ENCODE measurements at places on chromosomes 7 and 10.

DNA sequence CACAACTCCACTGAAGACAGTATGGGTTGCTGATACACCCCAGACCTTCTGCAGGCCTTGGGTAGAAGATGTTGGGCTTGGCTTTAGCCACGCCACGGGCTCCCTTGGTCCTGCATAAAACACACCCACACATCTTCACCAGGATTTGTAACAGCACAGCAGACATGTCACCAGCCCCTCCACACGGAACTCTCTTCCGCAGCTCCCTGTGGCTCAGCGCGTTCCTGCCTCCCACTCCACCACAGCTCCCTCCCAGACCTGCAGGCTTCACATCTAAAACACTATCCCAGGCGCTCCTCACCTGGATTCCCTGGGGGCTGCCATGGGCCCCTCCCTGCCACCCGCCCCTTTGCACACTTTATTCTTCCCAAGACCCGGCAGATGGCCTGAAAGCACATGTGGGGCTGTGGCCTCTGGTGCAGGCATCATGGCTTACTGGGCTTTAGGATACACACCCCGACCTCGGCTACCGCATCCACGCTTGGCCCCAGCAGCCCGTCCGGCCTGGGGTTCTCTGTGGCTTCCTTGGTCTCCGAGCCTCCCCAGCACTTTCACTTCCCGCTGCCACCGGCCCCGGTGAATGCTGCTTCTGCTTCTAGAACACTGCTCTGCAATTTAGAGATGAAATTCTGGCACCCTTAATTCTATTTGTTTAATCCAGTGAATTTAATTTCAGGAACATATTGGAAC lies 432.9 kb downstream of the DNAJB6 start:
- DNase-seq = no peak

DNA sequence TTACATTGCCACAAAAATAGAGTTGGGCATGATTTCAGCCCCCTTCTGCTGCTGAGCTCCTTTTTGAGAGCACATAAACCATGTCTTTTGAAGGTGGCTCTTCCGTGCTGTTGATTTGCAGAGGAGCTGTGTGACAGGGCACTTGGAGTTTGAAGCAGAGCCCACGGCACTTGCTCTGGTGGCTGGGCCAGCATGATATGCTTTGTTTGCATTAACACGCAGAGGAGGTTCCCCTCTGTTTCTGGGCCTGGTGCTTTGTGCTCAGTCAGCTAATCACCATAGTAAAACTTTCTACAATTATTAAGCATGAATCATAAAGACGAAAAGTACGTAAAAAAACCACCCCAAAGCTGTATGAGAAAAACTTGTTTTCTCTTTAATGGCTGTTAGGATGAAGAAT lies 40.1 kb downstream of the RBM33 start:
- no peak for DNase-seq

- no peak for DNase-seq
Observed at GRCh38 chr7:143505838-143506237, 28.2 kb downstream of the TAS2R41 start.

- no peak for DNase-seq
Observed at GRCh38 chr7:24926623-24927524, 53.1 kb downstream of the OSBPL3 start.

GRCh38 chr10:124086787-124087671 lies 6.4 kb downstream of the CHST15 start:
- DNase-seq = no peak

- no peak for DNase-seq
Observed at GRCh38 chr10:44463511-44464121, 78.7 kb upstream of the CXCL12 start.

DNA sequence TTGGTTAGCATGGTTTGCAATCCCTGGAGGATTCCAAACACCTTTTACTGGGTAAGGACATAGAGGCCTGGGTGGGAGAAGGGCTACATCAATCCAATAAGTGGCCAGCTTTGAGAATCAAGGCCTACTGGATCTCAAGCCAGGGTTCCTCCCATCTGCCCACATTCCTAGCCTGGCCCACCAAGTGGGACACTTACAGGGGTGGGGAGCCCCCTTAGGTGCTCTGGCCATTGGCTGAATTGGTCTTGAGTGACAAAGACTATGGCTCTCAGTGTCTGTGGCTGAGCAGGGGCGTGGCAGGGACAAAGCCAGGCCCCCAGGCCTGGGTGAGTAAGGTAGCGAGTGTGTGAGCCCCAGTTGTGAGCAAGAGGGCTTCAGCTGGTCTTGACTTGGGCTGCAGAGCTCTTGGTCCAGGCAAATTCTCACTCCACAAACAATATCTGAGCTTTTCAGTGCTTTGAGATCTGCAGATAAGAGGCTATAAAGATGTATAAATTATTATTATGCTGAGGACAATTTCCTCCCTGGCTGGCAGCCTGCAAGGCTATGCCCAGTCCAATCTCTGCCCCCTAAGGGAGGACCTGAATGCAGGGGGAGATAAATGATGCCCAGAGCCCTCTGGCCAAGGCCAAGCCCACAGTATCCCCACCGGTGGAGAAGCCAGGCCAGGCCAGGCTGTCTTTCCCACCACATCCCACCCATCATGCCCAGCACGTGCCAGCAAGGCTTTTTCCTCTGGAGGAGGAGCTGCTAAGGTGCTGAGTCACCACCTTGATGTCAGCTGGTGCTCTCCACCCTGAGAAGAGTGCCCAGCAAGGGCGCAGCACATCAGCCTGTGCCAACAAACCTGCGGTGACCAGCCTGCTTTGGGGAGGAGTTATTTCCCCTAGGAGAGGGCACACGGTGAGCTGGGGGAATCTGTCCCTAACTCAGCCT lies 80.7 kb upstream of the DUSP5 start:
- DNase-seq = no peak

- DNase-seq = no peak
Observed at GRCh38 chr10:127649642-127650041, 87.3 kb upstream of the FOXI2 start.

- no peak for DNase-seq
Observed at GRCh38 chr10:114634609-114634979, 23.5 kb downstream of the ABLIM1 start.

DNA sequence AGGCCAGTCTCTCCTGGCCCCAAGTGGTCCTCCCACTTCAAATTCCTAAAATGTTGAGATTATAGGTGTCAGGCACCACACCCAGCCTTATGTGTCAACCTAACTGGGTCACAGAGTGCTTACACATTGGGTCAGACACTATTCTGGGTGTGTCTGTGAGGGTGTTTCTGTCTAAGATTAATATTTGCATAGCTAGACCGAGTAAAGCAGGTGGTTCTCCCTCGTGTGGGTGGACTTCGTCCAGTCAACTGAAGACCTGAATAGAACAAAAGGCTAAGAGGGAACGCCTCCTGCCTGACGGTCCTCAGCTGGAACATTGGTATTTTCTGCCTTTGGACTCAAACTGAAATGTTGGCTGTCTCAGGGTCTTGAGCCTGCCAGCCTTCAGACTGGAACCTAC lies 11.5 kb downstream of the PPIF start:
- DNase-seq = peak; percentile 24

DNA sequence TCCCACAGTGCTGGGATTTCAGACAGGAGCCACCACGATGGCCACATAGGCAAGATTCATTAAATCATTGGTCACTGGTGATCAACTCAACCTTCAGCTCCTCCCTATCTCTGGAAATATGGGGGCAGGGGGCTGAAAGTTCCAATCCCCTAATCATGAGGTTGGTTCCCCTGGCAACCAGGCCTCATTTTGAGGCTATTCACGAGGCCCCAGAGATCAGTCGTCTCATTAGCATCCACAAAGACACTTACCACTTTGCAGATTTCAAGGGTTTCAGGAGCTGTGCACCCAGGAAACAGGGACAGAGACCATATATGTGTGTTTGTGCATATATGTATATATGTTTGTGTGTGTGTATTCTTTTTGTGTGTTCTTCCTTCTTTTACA lies 7.7 kb upstream of the GUSB start:
- DNase-seq = no peak

GRCh38 chr7:78673272-78673671 lies 780.2 kb downstream of the MAGI2 start:
- no peak for DNase-seq

- DNase-seq = no peak
Observed at GRCh38 chr7:151069841-151070573, 10.6 kb downstream of the FASTK start.

DNA sequence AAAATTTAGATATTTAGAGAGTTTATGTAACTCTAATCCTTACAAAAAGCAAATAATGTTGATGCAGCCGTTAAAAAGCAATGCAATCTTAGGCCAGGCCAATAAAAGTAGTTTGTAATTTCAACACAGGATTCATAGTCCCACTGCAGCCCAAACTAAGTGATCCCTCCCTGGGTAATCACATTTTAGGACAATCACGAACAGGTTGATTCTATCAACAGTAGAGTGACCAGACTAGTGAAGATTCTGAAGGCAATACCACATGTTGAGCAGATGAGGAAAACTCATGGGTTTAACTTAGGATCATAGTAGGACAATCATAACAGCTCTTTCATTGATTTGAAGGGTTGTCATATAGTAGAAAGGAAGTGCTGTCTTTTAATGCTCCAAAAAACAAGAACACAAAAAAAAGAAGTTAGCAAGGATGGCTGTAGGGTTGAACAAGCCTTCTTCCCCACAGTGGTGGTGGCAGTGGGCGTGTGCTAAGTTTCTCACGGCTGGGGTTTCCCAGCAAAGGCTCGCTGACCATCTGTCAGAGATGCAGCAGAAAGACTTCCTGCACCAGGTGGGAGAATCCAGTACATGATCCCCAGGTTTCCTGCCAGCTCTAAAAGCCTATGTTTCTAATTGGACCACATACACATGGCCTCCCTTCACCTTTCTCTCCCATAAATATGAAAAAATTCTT lies 212.2 kb downstream of the CHRM2 start:
- DNase-seq = no peak

DNA sequence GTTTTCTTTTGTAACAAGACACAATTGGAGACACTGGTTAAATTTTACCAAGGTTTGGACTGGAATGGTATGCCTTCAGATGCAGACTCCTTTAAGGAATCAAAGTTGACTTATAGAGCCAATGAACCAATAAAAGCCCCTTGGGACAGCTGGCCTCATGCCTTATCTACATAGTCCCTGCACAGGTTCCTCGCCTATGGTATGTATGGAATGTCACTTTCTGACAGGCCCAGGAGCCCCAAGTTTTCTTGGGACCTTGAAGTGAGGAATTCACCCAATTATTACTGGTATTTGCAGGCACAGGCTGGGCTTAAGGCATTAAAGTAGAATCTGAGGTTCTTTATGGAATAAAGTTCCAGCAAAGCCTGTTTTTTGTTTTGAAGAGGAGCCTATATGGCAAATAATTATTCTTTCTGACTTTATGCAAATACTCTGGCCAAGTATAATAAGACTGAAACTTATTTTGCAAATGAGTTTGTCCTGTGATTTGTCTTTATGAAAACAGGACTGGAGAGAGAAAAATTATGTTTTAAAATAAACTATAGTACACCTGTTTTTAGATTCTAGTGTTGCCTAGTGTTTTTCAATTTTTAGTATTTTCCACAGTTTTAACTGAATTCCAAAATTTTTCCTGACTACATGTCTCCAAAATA lies 24.1 kb upstream of the DNMBP start:
- no peak for DNase-seq

DNA sequence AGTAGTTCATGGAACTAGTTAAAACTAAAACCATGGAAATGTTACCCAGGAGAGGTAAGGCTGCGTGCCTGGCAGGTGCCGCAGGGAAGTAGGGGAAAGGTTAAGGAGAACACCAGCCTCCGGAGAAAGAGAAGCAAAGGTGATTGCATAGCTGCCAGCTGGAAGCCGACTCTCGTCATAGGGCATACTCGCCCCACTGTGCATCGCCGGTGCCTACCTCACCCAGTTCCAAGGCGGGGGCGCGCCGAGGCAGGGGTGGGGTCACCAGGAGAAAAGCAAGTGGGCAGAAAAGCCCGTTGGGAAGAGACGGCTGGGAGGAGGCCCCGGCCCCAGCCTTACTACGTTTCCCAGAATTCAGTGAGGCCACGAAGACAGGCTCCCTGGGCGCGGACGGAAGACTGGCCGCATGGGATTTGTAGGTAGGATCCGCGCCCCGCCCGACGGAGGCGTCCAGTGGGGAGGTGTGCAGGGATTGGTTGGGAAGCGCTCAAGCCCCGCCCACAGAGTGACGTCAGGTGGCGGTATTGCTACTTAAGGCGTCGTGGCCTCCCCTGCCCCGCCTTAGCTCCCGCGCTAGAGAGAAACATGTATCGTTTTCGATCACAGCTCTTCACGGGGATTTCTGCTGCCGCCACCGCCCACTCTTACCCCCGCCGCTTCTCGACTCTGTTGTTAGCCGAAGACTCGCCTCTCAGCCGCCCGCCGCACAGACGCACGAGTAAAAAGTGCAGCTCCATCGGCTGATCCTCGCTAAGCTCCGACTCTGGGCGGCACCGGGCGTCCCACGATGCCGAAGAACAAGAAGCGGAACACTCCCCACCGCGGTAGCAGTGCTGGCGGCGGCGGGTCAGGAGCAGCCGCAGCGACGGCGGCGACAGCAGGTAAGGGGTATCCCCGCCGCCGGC lies at the start of gene IFRD1:
Gene IFRD1, plus strand, starts transcription at position 559 of the 905 bp plus-strand sequence. Its CDS starts 229 bp downstream, at position 788.
- DNase-seq = peak; percentile 97

All from NCI-H774 (cell line).